ENCODE measurements at places on chromosomes 3 and 15.

- no peak for DNase-seq
These were observed 524.1 kb upstream of the CBLB start for GRCh38 chr3:106392915-106393314.

GRCh38 chr3:124887177-124887931 lies at the start of gene ITGB5:
Gene ITGB5 (minus strand): TSS chr3:124887365. CDS start chr3:124887000, 365 bp downstream.
- DNase-seq = no peak

- DNase-seq = no peak
These were observed 150.7 kb downstream of the SST start for GRCh38 chr3:187519428-187519890.

DNA sequence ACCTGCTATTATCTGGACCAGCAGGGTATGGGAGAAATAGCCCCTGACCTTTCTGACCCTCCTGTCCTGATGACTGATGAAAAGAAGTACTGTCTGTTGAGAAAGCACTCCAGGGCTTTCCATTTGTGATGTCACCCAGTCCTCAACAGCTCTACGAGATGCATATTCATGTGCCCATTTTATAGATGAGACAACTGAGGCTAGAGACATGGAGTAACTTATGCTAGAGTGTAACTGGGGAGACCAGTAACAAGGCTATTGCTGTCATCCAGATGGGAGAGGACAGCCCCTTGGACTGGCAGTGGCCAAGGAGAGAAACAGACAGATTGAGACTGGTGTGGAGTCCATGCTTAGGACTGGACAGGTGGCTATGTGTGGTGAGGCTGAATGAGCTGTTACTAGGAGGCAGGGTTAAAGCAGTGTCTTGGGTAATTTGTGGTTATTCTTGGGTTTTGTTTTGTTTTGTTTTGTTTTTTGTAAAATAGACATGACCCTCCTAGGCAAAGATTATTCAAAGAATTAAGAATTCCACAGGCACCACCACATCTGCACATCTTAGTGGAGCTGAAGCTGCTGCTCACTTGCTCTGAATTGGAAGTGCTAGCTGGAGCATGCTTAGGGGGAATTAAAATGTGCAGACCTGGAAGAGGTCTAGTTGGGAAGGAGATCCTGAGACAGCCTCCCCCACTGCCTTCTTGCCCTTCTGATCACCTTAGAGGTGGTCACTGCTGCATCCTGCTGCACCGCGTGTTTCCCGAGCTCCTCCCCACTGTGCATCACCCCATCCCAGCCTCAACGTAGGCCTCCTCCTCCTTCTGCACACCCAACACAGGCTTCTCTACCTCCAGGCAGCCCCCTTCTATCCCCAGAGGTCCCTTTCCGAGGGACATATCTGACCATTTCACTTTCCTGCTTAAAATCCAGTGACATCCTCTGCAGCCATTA lies 8.4 kb downstream of the HRH1 start:
- DNase-seq = no peak

- DNase-seq = no peak
These were observed 13.6 kb downstream of the KLF15 start for GRCh38 chr3:126343649-126344035.

DNA sequence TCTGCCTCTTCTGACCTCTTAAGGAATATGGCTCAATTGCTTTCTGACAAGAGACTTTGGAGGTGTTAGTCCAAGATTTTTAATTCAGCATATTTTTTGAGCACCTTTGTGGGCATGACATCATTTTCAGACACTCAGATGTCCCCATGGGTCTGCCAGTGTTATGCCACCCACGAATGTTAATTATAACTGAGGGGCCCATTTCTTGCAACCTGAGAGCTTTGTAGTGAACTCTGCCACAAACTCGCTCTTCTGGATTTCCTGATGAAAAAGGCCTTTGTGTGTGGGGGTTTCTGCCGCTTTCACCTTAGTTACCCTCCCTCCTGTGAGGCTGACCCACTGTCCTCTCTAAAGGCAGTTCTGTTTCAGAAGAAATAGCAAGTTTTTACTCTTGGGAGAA lies 64.5 kb upstream of the CCR4 start:
- DNase-seq = no peak

DNA sequence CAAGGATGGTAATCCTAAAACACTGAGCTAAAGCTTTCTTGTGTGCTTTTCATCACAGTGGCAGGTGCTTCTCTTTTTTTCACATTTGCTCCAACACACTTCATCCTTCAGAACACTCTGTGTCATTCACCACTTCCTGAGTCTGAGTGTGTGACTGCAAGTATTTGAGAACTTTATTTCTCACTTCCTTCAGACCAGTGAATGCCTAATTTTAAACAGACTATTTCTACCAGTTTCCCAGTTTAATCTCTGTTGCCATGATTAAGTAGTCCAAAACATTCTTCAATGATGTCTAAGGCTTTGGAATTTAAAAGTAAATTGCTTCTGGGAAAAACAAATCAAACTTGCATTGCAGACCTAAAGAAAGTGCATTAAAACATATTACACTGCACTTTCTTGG lies 541.2 kb downstream of the RBMS3 start:
- no peak for DNase-seq

DNA sequence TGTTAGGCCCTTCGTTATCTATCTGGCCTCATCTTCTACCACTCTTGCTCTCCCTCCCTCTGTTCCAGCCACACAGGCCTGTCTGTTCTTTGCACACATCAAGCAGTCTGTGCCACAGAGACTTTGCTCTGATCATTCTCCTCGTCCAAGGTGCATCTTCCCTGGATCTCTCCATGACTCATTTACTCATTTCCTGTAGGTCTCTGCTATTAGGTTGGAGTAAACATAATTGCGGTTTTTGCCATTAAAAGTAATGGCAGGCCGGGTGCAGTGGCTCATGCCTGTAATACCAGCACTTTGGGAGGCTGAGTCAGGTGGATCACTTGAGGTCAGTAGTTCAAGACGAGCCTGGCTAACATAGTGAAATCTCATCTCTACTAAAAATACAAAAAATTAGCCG lies 9.5 kb upstream of the C3orf49 start:
- no peak for DNase-seq

GRCh38 chr3:155179437-155179827 lies 99.3 kb downstream of the MME start:
- DNase-seq = no peak

- no peak for DNase-seq
These were observed 133.3 kb downstream of the CHDH start for GRCh38 chr3:53712817-53713388.

GRCh38 chr3:136194409-136195257 lies 1.5 kb downstream of the MSL2 start:
- DNase-seq = peak; percentile 55

- DNase-seq = no peak
These were observed 710 bp downstream of the MECOM start for GRCh38 chr3:169662843-169663160.

- DNase-seq = no peak
These were observed 11.1 kb upstream of the HHATL start for GRCh38 chr3:42713747-42714146.

GRCh38 chr15:43789409-43789808 lies 2.7 kb upstream of the SERF2 start:
- DNase-seq = no peak

GRCh38 chr15:58755350-58755749 lies 5.8 kb upstream of the ADAM10 start:
- no peak for DNase-seq
